ENCODE measurements at places on chromosomes 11 and 22.

GRCh38 chr11:11586465-11586864 lies 35.3 kb downstream of the GALNT18 start:
- no peak for DNase-seq

DNA sequence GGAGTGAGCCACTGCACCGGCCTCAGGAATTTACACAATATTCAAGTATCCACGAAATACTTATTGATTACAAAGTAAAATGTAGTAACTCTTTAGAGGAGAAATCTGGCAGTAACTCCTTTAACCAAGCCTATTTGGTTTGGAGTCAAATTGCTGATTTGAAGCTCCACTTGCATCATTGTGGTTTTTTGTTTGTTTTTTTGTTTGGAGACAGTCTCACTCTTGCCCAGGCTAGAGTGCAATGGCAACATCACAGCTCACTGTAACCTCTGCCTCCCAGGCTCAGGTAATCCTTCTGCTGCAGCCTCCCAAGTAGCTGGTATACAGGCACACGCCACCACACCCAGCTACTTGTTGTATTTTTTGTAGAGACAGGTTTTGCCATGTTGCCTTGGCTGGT lies 6.4 kb upstream of the QSER1 start:
- no peak for DNase-seq

DNA sequence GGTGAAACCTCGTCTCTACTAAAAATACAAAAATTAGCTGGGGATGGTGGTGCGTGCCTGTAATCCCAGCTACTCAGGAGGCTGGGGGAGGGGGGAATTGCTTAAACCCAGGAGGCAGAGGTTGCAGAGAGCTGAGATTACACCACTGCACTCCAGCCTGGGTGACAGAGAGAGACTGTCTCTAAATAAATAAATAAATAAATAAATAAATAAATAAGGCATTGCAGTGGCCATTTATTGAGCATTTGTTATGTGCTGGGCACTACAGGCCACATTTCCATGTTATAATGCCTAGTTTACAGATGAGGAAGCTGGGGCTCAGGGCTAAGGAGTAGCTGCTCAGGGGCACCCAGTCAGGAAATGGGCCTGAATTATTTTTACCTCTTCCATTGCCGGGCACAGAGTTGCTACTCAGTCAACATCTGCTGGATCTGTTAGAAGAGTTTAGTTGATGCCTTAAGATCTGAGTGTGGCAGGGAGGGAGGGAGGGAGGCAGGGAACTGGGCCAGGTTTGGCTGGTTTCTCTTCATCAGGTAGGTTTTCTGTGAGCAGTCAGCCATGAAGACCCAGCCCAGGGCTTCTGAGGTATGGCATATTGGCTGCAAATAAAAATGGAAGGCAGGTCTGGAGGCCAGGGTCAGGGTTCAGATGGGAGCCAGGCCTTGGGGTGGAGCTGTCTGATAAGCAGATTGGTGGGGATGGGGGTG lies 5.6 kb downstream of the PVALB start:
- no peak for DNase-seq

GRCh38 chr11:44604171-44604581 lies 38.7 kb downstream of the CD82 start:
- no peak for DNase-seq

GRCh38 chr11:62055970-62056369 lies 67.8 kb upstream of the INCENP start:
- DNase-seq, result no peak

- no peak for DNase-seq
These were observed 3.1 kb upstream of the GSC2 start for GRCh38 chr22:19152942-19153883.

- DNase-seq, result no peak
These were observed 1285.4 kb upstream of the TENM4 start for GRCh38 chr11:80726236-80726635.

GRCh38 chr11:127027789-127028188 lies 27.2 kb upstream of the KIRREL3 start:
- DNase-seq, result no peak

GRCh38 chr22:35587896-35588295 lies 29.2 kb downstream of the MB start:
- no peak for DNase-seq

DNA sequence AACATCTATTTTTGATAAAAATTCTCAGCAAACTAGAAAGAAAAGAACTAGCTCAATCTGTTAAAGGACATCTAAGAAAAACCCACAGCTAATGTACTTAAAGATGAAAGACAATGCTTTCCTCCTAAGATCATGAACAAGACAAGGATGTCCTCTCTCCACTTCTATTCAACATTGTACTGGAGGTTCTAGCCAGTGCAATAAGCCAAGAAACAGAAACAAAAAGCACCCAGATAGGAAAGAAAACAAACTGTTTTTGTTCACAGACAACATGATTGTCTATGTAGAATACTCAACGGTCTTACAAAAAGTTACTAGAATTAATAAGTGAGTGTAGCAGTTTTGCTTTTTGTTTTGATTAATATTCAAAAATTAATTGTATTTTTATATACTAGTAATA lies 7.8 kb downstream of the CD3D start:
- DNase-seq, result no peak

DNA sequence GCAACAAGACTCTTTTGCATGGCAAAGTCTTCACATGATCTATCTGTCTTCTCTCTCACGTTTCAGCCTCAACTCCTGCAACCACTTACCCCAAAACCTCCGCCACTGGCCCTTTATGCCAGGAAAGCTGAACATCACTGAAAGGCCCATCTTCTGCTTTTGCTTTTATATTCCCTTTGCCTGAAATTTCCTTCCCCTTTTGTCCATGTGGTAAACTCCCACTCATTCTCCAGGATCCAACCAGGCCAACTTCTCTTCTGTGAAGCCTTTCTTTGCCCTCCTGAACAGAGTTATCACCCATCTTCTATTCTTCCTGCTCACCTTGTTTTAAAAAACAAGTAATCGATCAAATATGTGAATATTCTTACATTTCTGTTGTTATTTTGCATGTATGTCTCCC lies 117.8 kb downstream of the WNT11 start:
- DNase-seq, result no peak

DNA sequence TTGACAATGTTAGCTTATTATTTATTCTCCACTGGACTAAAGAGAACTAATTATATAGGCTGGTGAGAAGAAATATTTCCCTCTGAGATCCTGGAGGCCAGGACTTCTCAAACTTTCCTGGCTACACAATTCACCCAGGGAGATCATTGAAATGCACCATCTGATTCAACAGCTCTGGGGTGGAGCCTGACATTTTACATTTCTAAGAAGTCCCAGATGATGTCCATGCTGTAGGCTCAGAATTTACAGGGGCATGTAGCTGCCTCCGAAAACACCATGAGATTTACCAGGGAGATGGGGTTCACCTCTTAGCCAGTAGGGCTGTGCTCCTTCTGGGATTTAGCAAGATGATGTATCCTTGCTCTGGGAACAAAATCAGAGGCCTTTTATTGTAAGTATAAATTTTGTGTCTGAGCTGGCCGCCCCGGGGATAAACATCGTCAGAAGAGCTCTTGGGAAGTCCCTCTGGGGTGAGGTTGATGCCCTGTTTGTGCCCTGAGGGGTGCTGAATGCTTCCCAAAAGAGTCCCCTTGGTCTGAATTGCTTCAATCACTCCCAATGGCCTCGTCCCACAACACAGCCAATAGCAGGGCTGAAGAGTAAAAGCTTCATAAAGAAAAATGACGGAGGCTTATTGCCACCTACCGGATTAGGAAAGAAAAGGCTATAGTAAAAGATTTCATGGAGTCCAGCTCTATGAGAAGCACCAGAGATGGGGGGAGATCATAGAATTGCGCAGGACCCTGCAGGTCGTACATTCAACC lies 33.4 kb upstream of the API5 start:
- no peak for DNase-seq

GRCh38 chr11:74299015-74299414 lies 12.4 kb downstream of the P4HA3 start:
- DNase-seq, result no peak

DNA sequence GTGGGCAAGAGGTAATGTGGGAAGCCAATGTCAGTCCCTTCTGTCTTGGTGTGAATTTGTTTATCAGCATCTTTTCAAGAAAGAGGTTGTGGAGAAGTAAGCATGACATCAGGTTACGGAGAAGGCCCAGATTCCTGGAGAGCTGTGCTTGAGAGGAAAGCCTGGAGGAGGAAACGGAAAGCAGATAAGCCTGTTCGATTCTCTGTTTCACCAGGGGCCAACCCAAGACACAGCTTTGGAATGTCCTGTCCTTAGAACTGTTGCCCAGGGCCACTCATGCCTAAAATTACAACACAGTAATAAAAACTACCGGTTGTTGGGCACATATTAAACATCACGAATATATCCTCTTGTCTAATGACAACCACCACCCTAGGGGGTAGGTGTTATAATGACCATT lies 148.5 kb downstream of the NAV2 start:
- DNase-seq, result no peak
